ENCODE measurements at places on chromosomes 12 and 14.

GRCh38 chr12:58513852-58514251 lies 406.5 kb downstream of the LRIG3 start:
- no peak for DNase-seq

DNA sequence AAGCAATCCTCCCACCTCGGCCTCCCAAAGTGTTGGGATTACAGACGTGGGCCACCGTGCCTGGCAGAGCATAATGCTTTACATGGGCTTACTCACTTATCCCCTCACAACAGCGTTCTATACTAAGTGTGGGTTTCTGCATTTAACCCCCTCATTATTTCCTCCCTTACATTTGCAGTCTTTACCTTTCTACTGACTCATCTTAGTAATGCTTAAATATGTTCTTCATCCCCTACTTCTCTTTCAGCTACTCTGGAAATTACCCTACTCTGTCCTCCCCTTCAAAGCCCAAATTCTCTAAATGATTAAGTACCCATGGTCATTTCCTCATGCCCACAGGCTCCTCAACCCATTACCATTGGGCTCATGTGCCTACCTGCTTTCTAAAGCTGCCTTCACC lies 40.7 kb downstream of the NKX2-1 start:
- DNase-seq: no peak

GRCh38 chr14:38128640-38129039 lies 79.1 kb upstream of the SSTR1 start:
- DNase-seq: no peak

- no peak for DNase-seq
These were observed 153.1 kb upstream of the OTX2 start for GRCh38 chr14:56963381-56963780.

DNA sequence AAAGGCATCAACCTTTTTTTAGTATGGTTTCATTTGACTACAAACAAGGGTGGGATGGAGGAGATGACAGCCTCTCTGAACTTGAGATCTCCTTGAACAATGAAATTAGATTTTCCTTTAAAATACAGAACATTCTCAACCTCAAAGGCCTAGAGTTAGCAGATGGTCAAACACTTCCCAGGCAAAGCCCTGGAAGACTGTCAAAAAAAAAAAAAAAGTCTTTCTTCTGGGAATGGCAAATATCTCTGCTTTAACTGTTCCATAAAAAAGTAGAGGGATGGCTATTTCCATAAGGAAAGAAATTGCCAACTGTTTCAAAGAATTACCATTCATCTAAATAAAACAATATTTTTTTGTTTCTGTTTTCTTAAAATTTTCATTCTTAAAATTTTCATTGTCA lies 870.8 kb downstream of the GALC start:
- DNase-seq: no peak

Measured in ovary (tissue), 10 donors.